ENCODE measurements at places on chromosomes 12 and 14.

- H3K27me3 ChIP-seq: no peaks in the 10 kb centered on the region
- peak overlapping the region; percentile 43 for H3K27ac ChIP-seq
- H3K4me3 ChIP-seq: no peak overlapping the region
- peaks cover 4% of the 10 kb centered on the region for H3K4me1 ChIP-seq
- no peak for DNase-seq
Measured at GRCh38 chr12:10320643-10321042, 13.0 kb downstream of the KLRD1 start.

GRCh38 chr12:51388846-51389245, 2.4 kb downstream of the GALNT6 start:
- H3K4me1 ChIP-seq: peaks cover 53% of the 10 kb centered on the region
- H3K27me3 ChIP-seq: no peaks in the 10 kb centered on the region
- DNase-seq: no peak

DNA sequence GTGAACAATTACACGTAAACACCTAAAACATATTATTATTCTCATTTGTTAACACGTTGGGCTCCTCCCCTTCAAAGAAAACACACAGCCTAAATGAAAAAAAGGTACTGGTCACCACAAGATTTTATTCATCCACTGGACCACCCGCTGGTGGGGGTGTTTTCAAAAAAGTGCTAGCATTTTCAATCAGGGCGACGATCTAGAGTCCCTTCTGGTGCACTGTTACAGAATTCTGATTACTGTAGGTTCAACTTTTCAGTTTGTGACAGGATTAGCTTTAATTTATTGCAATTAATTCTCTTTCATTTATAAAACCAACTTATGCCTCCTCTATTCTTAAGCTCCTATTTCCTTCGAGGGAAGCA, 443 bp downstream of the MAGOHB start:
- H3K4me3 ChIP-seq: peak overlapping the region; percentile 99
- DNase-seq: no peak
- H3K27ac ChIP-seq: peak overlapping the region; percentile 100
- peaks cover 39% of the 10 kb centered on the region for H3K36me3 ChIP-seq
- peaks cover 21% of the 10 kb centered on the region for H3K4me1 ChIP-seq

GRCh38 chr12:116878567-116879508, 2.4 kb downstream of the HRK start:
- no peaks in the 10 kb centered on the region for H3K36me3 ChIP-seq
- DNase-seq: peak; percentile 66
- peak overlapping the region; percentile 80 for H3K4me3 ChIP-seq
- no peak overlapping the region for H3K27ac ChIP-seq
- H3K27me3 ChIP-seq: peaks cover 25% of the 10 kb centered on the region

DNA sequence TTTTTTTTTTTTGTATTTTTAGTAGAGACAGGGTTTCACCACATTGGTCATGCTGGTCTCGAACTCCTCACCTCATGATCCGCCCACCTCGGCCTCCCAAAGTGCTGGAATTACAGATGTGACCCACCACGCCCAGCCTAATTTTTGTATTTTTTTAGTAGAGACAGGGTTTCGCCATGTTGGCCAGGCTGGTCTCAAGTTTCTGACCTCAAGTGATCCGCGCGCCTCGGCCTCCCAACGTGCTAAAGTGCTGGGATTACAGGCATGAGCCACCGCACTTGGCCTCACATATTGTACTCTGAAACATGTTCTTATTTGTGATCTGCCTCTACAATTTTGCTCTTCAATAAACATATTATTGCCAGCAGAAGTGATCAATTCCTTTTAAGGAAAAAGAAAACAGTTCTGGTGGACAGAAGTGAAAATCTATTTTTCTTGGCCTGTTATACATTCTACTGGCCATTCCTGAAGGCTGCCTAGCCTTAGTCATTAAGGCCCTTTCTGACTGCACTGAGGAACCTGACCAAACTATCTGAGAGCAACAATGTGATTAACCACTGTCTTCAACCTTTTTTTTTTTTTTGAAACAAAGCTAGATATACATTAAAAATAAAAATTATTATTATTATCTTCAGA, 36.1 kb downstream of the SNX6 start:
- H3K4me3 ChIP-seq: no peak overlapping the region
- peaks cover 88% of the 10 kb centered on the region for H3K36me3 ChIP-seq
- no peak overlapping the region for H3K27ac ChIP-seq
- no peaks in the 10 kb centered on the region for H3K4me1 ChIP-seq

GRCh38 chr12:124754949-124755800, 108.5 kb downstream of the SCARB1 start:
- H3K27ac ChIP-seq: peak overlapping the region; percentile 57
- peaks cover 7% of the 10 kb centered on the region for H3K36me3 ChIP-seq
- no peaks in the 10 kb centered on the region for H3K27me3 ChIP-seq

- H3K4me1 ChIP-seq: no peaks in the 10 kb centered on the region
- no peak for DNase-seq
- H3K4me3 ChIP-seq: no peak overlapping the region
- no peak overlapping the region for H3K27ac ChIP-seq
Measured at GRCh38 chr12:103178366-103179080, 221.0 kb downstream of the ASCL1 start.

DNA sequence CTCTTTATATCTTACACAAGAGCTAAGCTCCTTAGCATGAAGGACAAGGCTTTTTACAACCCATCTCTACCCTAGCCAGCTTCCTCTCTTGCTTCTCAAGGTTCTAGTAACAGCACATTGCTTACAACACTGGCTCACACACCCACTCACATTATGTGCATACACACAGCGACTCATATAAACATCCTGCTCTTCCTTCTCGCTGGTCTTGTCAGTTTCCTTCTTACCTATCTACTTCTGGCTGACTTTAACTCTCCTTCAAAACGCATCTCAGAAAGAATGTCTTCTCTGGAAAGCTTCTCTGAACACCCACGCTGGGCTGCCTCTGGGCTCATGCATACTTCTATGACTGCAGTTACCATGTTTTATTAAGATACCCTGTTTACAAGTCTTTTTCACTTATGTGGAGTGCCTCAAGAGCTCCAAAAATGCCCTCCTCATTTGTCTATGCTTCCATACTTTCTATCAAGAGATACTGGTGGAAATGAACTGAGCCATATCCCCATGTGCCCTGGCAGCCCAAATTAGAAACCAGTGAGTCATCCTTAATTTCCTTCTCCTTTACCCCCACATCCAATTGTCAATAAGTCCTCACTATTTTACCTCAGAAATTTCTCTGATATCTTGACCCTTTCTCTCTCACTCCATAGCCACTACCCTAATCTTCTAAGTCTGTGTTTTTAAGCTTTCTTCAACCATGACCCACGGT, 126.9 kb upstream of the KRAS start:
- no peaks in the 10 kb centered on the region for H3K36me3 ChIP-seq
- H3K27me3 ChIP-seq: no peaks in the 10 kb centered on the region
- H3K4me3 ChIP-seq: no peak overlapping the region
- peaks cover 10% of the 10 kb centered on the region for H3K4me1 ChIP-seq
- H3K27ac ChIP-seq: no peak overlapping the region

DNA sequence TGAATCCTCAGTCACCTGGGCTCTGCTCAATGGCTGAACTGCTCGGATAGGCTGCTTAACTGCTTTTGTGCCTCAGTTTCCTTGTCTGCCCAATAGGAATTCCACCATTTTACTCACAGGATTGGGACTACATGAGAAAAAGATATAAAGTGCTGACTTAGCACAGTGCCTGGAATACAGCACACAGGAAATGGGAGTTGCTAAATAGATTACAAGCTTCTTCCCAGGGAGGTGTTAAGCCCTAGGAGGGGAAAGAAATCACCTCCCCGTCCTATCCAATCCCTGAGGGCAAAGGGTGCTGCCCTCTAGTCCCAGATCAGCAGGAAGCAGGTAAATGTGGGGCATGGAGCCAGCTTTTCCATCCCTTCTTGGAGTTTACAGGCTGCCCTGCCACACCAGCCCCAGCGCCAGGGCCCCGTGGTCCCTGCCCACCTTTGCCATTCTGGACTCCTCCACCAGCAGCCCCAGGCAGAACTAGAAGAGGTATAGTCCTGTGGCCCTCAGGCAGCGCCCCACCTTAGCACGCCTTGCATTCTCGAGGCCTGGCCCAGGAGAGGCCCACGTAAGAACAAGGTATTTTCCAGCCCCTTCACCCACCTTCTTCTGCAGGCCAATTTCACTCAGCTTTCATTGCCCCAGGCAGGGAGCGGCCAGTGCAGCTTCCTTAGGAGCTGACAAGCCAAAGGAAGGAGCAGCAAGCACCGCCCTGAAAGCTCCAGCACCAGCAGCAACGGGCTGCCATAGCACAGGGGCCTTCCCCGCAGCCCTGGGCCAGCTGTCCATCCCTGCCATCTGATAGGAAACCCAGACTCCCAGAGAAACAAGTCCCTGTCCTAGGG, 28.8 kb upstream of the RPLP0 start:
- H3K4me1 ChIP-seq: peaks cover 71% of the 10 kb centered on the region
- H3K27ac ChIP-seq: peak overlapping the region; percentile 64
- DNase-seq: peak; percentile 89
- H3K36me3 ChIP-seq: peaks cover 50% of the 10 kb centered on the region
- no peaks in the 10 kb centered on the region for H3K27me3 ChIP-seq
- H3K4me3 ChIP-seq: peak overlapping the region; percentile 61

DNA sequence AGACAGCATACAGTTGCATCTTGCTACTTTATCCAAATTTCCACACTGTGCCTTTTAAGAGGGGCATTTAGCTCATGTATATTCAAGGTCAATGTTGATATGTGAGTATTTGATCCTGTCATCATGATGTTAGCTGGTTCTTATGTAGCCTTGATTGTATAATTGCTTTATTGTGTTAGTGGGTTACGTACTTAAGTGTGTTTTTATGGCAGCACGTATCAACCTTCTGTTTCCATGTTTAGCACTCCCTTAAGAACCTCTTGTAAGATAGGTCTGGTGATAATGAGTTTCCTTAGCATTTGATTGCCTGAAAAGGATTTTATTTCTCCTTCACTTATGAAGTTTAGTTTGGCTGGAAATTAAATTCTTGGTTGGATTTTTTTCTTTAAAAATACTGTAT, 445.2 kb downstream of the NAV3 start:
- DNase-seq: no peak
- no peak overlapping the region for H3K4me3 ChIP-seq
- H3K27me3 ChIP-seq: no peaks in the 10 kb centered on the region
- no peaks in the 10 kb centered on the region for H3K36me3 ChIP-seq
- H3K4me1 ChIP-seq: no peaks in the 10 kb centered on the region

DNA sequence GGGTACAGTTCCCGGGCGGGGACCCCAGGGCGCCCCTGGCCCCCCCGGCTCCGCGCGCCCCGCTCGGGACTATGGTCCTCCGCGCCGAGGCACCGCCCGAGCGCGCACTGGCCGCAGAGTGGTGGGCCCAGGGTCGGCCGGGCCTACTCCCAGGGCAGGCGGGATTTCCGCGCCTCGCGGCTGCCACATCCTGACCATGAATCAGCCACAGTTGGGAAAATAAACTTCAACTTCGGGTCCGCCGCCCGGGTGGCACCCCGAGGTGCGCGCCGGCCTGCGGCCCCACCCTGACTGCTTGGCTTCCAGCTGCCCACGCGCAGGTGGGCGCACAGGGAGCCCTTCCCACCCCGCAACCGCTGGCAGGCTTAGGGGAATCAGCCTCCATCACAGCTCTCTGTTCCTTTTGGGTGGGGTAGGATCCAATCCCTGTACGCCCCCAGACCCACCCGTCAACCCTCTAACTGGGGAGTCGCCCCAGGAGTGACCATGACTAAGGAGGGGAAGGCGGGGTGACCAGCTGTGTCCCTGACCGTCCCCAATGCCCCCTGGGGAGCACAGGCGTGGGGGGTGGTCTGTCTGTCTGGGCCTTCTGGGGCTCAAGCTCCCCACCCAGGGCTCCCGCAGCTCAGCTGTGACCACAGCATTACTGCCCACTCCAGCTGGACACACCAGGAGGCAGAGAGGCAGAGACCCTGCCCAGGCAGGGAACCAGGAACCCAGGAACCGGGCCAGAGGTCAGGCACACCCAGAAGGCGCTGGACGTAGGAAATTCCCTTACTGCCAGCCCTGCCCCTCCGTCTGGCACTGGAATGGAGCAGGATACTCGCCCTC, 678 bp downstream of the INF2 start:
- peaks cover 6% of the 10 kb centered on the region for H3K36me3 ChIP-seq
- H3K27me3 ChIP-seq: no peaks in the 10 kb centered on the region

GRCh38 chr14:105351920-105352851, 37.6 kb downstream of the PACS2 start:
- peaks cover 14% of the 10 kb centered on the region for H3K36me3 ChIP-seq
- no peaks in the 10 kb centered on the region for H3K4me1 ChIP-seq
- no peaks in the 10 kb centered on the region for H3K27me3 ChIP-seq
- H3K4me3 ChIP-seq: no peak overlapping the region
- no peak overlapping the region for H3K27ac ChIP-seq

All from MCF 10A (cell line).